Left lobe of liver (tissue), 2 donors: ENCODE measurements at places on chromosomes 4 and X. TPM values are rescaled to one million over a fixed set of nuclear protein-coding genes. Genes with fewer than 3 reads are reported as not detected.

The APEX2 gene
- total RNA-seq, result 6.7 TPM

The RPS6KA6 gene
- total RNA-seq, result 0.58 TPM

The TRPC5OS gene
- total RNA-seq, result not detected

The GSX2 gene
- total RNA-seq, result not detected

DNA sequence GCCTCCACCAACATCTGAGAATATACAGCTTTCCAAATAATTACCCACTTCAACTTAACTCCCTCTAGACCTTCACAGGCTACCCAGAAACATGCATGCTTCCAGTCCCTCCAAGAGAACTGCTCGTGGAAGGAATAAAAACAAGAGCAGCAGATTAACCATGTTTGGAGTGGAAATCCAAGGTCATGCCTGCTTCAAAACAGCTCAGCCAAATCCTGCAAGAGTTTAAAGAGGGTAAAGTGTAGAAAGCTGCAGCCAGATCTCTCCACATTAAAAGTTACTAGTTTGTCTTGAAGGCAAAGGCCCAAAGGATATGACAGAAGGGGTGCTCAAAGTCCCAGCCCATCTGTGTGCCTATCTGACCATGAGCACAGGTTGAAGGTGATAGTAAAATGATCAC, 139.3 kb downstream of the RNF150 start:
- no peak for DNase-seq

DNA sequence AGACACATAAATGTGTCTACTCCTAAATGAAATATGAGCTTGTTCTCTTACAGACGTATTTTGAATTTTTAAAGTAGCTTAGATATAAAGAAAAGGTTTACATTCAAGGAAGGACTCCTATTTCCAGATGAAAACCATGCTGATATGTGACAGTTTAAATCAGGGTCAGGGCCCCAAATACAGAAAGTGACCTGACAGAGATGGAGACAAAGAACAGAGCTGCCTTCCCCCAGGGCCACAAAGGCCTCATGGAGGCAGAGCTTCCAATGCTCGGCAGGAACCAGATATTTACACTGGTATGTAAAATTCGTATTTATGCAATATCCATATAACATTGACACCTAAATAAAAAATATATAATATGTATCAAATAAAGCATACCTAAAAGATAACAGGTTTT, 124.0 kb downstream of the PRDM5 start:
- no peak for DNase-seq

DNA sequence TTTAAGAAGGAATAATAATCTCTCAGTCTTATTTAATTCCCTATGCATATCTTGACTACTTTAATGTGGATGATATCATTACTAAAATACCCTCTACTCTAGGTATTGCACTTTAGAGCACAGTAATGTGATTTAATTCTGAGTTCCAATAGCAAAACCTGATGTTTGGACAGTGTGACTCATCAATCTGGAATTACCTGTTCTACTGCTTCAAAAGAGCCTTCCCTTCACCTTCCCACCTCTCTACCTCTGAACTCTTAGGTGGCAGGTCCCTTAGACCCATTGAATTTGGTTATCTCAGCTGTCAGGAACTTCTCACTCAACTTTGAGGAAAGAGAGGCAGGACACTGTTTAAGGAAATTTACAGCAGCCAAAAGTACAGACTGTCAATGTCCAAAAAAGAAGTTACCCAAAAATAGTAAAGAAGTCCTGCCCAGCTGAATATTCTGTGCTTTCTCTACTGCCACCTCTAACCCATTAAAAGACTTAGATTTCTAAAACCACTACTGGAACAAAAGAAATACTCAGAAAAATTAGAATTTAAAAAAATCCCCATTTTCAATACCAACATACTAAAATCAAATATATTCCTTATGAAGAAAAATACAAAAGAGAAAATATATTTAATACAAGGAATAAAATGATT, 123.1 kb upstream of the GPM6A start:
- no peak for DNase-seq

DNA sequence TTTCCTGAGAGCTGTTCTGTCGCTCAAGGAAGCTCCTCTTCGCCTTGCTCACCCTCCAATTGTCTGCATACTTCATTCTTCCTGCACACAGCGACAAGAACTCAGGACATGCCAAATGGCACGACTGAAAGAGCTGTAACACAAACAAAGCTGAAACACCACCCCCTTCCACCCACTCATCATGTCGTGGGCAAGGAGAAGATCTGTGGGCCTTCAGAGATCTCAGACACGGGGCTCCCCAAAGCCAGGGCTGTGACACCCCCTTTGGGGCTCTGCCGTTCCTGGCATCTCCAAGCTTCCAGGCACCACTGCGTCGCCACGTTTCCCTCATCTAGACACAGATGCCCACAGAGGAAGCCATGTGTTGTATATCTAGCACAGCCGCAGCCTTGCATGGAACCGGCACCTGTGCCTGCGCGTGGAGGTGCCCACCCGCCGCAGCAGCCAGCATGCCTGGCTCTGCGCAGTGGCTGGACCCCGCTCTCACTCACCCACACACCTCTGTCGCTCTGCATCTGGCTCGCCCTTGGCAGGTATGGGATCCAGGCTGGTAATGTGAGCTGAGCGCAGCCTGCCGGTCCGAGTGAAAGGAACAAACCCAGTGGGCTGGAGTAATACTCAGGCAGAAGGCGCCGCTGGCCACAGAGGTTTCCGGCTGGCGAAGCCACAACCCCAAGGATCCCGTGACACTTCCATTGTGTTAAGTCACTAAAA, 676.4 kb upstream of the INTU start:
- no peak for DNase-seq

DNA sequence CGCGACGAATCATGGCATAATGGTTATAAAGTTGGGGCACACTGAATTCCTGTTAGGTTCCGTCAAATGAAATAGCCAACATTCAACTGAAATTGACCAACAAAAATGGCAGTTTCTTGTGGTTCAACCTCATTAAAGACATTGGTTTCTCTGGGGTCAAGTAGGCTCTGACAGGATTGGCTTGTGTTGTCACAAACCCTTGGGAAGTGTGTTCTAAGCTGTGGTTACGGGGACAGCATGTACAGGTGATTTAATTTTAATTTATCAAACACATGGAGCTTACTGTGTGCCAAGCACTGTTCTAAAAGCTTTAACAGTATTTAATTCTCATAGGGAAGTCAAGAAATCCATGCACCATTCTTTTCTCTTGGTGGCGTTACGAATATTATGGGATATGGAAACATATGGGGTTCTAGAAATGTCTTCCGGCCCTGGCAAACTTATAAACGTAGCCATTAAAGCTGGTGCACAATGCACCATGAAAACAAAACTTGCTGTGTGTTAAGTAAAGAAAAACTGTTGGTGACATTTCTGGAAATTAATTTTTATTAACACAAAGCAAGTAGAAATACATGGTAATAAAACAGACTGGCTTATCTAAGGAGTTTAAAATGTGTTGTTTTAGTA, 891 bp downstream of the XK start:
- no peak for DNase-seq

DNA sequence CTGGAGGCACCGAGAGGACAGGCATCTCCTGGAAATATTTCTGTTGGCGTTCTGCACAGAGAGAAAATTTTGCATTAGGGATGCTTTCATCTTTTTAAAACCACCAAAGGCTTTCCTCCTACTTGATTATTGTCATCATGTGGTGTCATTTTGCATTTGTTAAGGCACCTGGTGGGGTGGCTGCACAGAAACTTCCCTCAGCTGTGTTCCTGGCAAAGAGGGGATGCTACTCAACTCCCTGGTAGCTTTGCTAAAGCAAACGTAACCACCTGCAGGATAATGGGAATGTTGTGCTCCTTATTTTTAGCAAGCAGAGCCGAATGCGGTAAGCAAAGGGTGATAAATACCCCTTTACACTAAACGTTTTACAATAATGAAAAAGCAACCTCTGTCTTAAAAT, 229.8 kb downstream of the STIM2 start:
- DNase-seq, result no peak

DNA sequence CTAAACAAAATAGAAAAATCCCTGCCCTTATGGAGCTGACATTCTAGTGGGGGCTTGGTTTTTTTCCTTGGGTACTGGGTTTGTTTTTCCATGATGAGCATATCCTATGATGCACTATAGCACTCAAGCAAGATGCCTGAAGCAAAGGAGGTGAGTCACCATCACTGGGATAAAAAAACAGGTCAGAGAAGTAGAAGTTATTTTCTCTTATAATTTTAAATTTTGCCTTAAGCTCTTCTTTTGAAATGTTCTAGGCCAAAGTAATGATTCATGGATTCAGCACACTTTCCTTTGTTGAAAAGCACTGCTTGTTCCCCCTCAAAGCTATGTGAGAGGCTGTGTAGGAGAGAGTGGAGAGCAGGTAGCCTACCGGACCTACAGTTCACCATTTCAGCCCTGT, 15.2 kb upstream of the CXCL2 start:
- DNase-seq, result no peak

- DNase-seq, result no peak
These were observed 7.4 kb downstream of the MBNL3 start for GRCh38 chrX:132481449-132481848.

DNA sequence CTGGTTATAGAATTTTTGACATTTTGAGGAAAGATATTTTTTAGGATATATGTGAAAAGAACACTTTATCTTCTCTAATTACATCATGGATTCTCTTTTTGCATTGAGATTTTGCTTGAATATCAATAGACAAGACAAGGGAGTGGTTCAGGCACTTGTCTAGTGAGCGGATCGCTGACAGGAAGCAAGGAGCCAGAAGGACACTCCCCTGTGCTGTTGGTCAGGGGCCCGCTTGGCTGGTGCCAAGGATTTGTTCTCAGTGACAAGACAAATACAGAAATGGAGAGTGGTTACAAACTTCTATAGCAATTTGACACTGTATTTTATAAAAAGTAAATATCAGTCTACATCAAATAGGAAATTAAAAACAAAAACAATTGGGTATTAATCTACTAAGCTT, 60.0 kb downstream of the SLC9B1 start:
- DNase-seq, result no peak

DNA sequence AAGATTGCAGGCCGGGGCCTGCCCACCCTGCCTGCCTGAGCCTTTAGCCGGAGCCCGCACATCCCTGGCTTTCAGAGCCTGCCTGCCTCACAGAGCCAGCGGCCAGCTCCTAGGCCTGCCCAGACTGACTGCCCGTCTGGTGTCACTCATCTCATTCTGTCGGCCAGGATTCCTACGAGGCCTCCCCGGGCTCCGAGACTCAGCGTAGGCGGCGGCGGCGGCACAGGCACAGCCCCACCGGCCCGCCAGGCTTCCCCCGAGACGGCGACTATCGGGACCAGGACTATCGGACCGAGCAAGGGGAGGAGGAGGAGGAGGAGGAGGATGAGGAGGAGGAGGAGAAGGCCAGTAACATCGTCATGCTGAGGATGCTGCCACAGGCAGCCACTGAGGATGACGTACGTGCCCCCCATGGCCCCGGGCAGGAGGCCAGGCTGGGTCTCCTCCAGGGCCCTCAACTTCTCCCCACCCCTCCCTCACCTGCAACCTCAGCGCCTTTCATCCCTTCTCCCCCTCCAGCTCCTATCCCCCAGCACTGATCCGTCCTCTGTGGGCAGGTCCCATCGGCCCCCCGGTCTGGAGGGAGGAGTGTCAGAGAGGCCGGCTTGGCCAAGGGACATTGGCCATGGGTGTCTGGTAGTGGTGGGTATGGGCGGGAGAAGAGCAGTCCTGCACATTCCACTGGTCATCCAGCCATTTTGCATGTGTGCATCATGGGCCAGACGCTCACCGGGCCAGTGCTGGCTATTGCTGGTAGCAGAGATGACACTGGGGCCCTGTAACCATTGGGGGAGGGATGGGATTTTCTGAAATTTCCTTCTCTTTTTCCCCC, 22.6 kb upstream of the UBA1 start:
- no peak for DNase-seq

- DNase-seq, result no peak
These were observed 238.4 kb downstream of the SNCA start for GRCh38 chr4:89598602-89599001.

DNA sequence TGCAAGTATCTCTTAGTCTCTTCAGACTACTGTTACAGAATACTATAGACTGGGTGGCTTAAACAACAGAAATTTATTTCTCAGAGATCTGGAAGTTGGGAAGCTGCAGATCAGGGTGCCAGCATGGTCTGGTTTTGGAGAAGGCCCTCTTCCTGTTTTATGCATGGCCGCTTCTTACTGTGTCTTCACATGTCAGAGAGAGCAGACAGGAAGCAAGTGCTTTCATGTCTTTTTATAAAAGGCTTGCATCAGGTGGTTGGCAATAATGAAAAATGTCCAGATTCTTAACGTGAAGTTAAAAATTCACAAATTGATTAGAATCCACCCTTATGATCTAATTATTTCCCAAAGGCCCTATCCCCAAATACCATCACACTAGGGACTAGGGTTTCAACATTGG, 284.9 kb downstream of the RPA4 start:
- no peak for DNase-seq

- DNase-seq, result no peak
These were observed 146.6 kb upstream of the TBL1X start for GRCh38 chrX:9318213-9318612.

DNA sequence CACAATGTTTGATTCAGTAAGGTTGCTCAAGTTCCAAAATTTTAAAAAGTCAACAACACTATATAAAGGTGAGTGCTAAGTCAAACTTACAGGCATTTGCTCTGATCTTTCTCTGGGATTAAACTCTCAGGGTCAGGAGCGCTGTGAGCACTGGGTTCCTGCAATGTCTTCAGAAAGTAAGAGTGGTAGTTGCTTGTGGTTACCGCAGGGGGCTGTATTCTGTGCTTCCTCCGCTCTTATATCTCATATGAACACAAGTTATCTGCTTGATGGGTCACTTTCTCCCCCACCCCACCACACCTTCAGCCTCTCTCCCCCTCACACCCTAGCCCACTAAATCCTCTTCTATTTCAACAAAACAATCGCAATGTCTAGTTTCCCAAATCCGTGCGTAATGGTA, 116.4 kb upstream of the IGSF1 start:
- no peak for DNase-seq

DNA sequence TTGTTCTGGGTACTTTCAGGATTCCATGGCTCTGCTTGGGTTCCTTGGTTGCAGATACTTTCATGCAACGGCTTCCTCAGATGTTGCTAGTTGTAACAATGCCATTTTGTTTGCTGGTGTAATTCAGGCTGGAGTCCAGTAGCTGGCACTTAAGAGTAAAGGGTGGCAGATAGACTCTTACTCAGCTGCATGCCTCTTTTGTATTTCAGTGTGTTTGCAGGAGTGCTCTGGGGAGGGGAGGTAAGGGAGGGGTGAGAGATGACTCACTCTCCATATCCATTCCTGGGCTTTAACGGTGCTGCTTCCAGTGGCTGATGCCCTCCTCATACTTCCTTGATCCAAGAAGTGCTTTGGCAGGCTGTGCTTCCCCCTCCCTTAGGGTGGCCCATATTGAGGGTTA, 155.2 kb downstream of the ZNF330 start:
- DNase-seq, result no peak

DNA sequence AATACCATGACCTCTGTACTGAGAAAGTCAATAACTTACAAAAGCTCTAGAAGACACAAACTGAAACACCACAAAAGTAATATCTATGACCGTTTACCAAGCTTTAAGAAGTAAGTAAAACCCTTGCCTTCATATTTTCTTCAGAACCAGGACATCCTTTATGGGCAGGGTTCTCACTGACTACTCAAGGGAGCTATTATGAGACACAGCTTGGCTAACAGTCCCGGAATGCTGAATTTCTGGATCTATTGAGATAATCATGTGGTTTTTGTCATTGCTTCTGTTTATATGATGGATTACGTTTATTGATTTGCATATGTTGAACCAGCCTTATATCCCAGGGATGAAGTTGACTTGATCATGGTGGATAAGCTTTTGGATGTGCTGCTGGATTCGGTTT, 19.9 kb upstream of the CDS1 start:
- DNase-seq, result no peak
